Right hindlimb (tissue), 1 donor: ENCODE measurements at places on chromosomes 7 and 10.

GRCh38 chr10:26479766-26480492 is 41.8 kb downstream of the APBB1IP start:
- DNase-seq = no peak

GRCh38 chr10:119522747-119523426 is 19.6 kb downstream of the RGS10 start:
- no peak for DNase-seq

DNA sequence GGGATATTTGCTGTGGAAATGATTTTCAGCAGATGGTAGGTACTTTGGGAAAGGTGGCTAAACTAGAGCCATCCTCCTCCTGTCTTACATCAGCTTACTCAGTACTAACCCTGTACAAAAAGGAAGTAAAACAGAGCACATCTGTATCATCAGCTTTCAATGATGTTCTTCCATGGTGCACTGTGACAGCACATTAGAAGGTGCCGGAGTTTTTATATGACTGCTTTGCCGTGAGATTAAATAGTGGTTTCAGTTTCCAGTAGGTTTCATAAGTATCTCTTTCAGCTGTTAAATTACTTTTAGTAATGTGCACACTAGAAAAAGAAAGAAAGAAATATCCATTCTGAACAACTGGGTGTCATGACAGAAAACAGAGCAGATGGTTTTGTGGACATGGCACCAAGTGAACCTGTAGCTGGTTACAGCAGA is 86.5 kb downstream of the ARID5B start:
- no peak for DNase-seq

GRCh38 chr7:50718876-50719275 is 63.8 kb downstream of the GRB10 start:
- DNase-seq = no peak

DNA sequence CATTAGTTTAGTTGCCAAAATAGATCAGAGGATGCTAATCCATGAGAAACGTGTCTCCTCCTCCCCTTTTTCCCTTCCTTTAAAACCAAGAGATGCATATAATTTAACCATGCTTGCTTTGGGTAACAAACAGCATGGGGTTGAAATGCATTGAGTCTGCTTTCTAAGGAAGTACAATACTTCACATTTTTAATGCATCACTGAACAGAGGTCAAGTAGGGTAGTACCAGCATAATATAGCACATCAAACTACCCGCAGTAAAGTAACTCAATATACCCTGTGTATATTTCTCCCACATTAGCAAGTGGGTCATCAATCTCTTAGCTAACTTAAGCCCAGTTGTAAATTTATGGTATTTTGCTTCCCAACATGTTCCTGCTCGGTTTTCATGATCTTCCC is 239.3 kb upstream of the SEMA3C start:
- no peak for DNase-seq

DNA sequence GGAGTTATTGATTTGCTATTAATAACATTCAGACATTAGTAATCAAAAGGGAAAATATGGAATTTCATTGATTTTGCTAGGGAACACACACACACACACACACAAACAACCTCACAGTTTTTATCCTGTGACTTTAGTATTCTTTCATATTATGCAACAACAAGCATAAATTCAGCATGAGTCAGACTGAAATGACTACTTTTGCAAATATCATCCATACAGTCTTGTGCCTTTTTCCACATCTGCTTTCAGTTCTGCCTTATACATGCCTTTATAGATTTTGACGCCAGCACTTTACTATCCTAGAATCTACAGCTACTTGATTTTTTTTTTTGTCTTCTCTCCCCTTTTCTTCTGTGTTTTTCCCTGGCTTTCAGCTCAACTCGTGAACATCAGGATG is 975.8 kb upstream of the LRRTM3 start:
- no peak for DNase-seq

DNA sequence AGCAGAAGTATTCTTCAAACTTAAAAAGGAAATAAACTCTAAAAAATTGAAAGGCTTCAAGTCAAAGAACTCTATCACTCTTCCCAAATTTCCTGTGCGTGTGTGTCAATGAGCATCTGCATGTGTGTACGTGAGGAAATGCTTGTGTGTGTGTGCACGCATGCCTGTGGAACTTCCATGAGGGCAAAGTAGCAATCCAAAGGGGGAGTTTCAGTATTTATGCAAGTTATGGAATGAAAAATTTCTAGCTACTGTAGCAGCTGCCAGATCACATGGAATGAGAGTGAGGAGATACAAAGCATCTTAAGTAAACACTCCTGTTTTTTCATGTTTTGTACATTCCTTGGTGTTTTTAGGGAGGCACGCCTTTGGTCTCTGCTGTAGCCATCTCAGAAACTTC is 152.6 kb downstream of the RAPGEF5 start:
- no peak for DNase-seq

GRCh38 chr10:11448545-11449244 is 162.8 kb downstream of the USP6NL start:
- DNase-seq = no peak
